RWPE2 (cell line): ENCODE measurements at places on chromosomes 2 and 18.

DNA sequence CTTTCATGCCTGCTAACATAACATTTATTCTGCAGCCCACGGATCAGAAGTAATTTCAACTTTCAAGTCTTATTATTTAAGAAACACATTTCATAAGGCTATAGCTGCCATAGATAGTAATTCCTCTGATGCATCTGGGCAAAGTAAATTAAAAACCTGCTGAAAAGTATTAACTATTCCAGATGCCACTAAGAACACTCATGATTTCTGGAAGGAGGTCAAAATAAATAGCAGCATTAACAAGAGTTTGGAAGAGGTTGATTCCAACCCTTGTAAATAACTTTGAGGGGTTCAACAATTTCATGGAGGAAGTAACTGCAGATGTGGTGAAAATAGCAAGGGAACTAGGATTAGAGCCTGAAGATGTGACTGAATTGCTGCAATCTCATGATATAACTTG lies 77.6 kb downstream of the CCDC148 start:
- no peak for DNase-seq

DNA sequence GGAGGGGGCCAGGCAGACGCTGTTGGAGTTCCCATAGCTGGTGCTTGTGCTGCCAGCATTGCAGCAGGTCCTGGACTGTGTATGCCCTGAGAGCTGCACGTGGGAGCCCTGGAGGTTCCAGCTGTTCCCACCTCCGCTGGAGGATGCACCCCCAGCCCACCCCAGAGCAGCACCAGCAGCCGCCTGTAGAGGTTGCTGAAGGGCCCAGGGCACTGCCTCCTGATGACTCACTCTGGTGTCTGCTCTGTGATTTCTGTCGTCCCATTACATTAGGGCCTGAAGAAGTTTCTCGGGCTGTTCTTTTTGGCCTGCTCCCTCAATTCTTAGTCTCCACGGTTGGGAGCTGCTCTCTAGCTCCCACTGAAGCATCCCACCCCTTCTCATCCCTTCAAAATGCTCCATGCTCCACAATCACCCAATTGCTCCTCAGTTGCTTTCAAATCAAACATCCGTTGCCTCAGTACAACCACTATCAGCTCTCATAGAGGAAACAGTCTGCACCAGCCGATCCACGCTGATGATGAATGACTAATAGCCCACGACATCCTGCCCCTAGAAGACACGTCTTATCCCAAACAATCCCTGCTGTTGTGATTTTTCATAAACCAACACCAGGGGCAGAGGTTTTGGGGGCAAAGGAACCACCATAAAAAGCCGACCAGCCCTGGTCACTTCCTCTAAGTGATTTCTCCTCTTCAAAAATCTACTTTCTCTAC lies 65.2 kb upstream of the RNF152 start:
- DNase-seq: no peak

DNA sequence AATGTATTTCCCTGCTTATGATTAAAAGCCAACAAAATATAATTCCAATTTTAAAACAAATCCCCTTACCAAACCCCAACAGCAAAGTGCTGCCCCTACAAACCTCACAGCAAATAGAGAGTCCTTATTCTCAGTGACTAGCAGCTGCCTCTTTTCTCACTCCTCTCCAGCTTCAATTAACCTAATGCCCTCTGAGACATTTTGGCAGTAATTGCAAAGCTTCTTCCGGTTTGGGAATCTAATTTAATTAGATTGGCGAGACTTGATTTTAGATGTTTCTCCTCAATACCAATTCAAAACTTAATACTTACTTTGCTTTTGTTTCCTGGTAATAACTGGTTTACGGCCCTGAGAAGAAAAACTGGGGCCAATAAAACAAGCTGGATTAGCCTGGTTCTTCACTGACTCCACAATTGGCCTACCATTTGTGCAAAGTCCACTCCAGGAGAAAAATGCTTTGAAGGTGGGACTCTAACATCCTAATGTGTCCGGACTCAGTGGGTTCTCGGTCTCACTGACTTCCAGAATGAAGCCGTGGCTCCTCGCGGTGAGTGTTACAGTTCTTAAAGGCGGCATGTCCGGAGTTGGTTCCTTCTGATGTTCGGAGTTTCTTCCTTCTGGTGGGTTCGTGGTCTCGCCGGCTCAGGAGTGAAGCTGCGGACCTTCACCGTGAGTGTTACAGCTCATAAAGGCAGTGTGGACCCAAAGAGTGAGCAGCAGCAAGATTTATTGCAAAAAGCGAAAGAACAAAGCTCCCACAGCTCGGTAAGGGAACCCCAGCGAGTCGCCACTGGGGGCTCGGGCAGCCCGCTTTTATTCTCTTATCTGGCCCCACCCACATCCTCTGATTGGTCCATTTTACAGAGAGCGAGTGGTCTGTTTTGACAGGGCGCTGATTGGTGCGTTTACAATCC lies 52.8 kb downstream of the SLC35F5 start:
- DNase-seq: no peak

DNA sequence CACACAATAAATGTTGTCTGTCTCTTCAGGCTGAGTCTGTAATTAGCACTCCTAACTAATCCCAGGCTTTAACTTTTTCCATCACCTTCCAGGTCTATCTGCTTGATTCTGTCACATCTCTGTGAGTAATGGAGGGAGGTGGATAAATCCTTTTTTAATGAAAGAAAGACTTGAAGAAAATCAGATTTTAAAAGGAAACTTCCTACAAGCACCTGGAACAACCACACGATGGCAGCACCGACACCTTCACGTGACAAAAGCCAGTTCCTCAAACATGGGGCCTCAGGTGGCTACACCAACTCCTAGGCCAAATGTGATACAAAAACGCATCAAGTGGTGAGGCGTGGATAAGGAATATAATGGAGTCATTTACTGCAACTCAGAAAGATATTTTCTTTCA lies 41.8 kb downstream of the TGFBRAP1 start:
- no peak for DNase-seq

DNA sequence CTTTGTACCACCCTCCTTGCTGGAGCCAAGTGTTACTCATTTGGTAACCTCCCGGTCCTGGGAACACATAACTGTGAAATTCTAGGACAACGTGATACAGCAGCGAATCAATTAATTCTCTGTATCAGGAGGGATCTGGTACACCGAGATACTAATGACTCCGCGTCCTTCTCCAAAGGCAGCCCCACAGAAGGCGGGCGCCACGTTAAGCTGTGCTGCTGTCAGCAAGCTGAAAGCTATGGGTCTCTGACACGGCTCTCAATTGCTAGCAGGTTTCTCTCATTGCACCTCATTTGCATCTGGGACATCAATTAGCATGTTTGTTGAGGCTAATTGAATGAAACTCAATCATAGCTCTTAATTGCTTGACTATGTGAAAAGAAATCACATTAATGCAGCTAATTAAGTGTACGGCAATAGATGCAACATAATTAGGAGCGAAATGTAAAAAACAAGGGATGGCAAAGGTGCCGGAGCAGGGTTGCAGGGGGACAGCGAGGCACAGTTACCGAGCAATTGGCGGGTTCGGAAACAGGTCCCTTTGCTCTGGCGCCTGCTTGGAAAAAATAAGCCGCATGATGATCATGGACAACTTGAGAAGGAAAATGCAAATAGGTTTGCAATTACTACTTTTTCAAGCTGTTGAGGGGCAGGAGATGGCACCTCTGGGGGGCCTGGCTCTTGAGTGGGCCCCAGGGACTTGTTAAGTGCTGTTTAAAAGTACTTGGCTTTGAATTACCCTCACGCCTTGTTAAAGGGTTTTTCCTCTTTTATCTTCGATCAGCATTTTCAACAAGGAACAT lies 264.2 kb downstream of the GBX2 start:
- DNase-seq: no peak

DNA sequence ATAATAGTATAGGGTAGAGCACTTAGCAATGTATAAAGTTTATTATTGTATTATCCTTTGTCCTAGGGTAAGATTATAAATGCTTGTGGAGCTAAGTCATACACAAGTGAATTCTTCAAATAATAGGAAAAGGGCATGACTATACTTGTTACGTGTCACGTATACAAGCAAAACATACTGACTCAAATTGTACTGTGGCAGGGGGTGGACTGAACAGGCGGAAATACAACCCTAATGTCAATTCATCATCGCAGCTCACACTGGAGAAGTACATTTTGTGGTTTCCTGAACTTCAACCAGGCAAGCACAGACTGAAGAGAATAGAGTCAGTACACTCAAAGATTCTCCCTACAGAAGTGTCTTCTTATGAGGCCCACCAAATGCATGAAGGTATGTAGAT lies 201.0 kb downstream of the MBD2 start:
- DNase-seq: no peak

DNA sequence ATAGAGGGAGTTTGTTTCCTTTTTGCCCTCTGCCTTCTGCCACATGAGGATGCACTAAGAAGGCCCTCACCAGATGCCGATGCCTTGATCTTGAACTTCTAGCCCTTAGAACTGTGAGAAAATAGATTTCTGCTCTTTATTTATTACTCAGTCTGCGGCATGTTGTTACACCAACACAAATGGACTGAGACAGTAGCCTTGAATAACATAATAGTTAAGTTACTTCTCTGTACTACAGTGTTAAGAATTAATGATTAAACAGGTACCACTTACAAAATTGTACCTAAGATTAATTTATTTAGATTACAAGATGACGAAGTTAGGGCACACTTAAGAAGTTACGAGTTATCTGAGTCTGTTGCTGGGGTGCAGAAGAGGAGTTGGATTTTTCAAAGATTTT lies 42.4 kb downstream of the EHBP1 start:
- DNase-seq: no peak

DNA sequence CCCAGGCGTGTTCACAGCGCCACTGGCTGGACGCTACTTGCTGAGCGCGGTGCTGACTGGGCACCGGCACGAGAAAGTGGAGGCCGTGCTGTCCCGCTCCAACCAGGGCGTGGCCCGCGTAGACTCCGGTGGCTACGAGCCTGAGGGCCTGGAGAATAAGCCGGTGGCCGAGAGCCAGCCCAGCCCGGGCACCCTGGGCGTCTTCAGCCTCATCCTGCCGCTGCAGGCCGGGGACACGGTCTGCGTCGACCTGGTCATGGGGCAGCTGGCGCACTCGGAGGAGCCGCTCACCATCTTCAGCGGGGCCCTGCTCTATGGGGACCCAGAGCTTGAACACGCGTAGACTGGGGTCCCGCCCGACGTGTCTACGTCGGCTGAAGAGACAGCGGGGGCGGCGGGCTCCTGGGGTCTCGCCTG lies 891 bp upstream of the KHK start:
- no peak for DNase-seq

DNA sequence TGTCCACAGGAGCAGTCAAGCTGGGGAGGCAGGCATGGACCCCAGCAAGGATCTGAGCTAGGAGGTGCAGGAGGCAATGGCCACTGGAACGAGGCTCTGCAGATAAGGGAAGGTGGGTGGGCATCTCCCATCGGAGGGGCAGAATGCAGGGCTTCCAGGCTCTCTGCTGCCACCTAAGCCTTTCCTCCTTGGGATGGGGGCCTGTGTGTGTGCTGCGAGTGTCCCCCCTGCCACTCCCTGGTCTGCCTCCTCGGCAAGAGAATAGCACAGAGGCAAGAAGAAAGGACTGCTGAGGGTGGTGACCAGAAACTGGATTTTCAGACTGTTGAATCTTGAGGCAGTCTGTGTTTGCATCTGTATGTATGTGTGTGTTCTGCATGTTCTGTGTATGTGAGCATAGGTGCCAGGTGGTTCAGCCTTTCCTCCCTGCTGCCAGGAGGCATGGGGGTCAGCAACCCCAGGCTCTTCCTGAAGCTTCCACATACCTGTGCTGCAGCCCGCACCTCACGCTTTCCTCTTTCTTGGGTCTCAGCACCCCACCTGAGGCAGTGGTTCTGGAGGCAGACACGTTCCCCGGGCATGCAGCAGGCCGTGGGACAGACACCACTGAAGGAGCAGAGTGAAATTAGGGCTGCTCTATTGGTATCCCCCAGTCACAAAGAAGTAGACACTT lies 86.7 kb downstream of the EPAS1 start:
- DNase-seq: no peak
